ENCODE measurements at places on chromosomes 13 and 19.
A peak's percentile ranks its signal among the peaks of the same experiment; 100 is the strongest.

- peak overlapping the region; percentile 11 for H3K27ac ChIP-seq
- no peaks in the 10 kb centered on the region for H3K36me3 ChIP-seq
- no peaks in the 10 kb centered on the region for H3K27me3 ChIP-seq
- H3K4me1 ChIP-seq = peaks cover 49% of the 10 kb centered on the region
These were observed 78.0 kb downstream of the ATP11A start for GRCh38 chr13:112767506-112768471.

- no peak overlapping the region for H3K27ac ChIP-seq
- no peaks in the 10 kb centered on the region for H3K27me3 ChIP-seq
- no peak overlapping the region for H3K4me3 ChIP-seq
These were observed 263.5 kb downstream of the GPC5 start for GRCh38 chr13:91661692-91662490.

DNA sequence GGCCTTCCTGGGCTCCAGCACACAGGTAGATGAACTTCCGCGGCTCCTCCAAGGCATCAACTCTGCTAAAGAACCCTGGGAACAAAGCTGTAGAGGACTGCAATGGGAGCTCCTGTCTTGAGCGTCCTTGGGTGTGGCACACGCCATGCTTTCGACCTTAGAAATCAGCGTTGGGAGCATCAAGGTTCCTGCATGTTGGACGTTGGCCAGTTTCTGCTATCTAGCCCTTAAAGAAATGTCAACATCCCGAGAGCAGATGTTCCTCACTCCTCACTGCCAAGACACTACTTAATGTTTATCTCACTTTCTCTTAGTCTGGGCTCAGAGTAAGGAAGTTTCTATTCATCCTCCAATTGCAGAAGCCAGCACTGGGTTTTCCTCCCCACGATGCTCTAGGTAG, 70.6 kb upstream of the MEDAG start:
- H3K36me3 ChIP-seq = no peaks in the 10 kb centered on the region
- H3K4me3 ChIP-seq = no peak overlapping the region
- H3K27ac ChIP-seq = no peak overlapping the region
- no peaks in the 10 kb centered on the region for H3K27me3 ChIP-seq
- no peak for DNase-seq

GRCh38 chr19:51179256-51179655, 37.2 kb downstream of the SIGLEC7 start:
- no peak overlapping the region for H3K4me3 ChIP-seq
- H3K4me1 ChIP-seq = no peaks in the 10 kb centered on the region
- no peak overlapping the region for H3K27ac ChIP-seq

DNA sequence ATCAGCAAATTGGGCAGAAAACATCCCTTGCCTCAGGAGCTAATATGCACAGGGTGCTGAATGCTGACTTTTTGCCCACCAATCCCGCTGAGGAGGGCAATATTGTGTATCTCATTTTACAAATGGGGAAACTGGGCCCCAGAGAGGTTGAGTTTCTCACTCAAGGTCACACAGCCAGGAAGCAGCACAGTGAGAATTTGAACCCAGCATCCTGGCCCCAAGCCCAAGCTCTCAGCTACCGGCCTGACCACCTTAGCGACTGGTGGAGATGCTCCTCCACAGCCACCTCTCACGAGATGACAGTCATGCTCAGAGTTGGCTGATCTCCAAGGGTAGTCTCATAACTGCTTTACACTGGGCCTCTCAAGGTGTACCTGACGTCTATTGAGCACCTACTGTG, 3.5 kb downstream of the FBXW9 start:
- H3K4me1 ChIP-seq = peaks cover 6% of the 10 kb centered on the region
- no peak overlapping the region for H3K4me3 ChIP-seq
- H3K36me3 ChIP-seq = no peaks in the 10 kb centered on the region
- H3K27ac ChIP-seq = no peak overlapping the region
- H3K27me3 ChIP-seq = no peaks in the 10 kb centered on the region

DNA sequence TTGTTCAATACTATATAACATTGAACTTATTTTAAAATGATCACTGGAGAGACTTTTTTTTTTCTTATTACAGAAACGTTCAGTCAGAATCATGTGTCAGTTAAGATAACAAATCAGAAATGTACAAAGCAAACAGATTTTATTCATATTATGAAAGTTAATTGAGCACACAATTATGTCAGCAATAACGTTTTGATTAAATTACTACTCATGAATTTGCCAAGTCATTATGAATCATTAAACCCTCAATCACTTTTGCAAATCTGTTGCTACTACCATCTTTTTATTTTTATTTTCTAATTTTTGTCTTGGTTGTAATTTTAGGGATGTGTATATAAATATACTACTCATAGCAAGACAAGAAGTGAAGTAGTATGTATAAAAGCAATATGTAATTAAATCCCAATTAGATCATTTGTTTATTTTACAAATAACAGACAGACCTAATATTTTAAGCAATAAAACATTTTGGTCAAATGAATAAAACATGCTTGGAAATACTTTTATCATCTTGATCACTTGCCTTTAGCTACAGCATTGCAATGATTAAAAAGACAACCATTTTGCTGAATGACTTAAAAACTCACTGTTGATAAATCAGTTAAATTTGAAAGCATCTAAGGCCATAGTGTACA, 893.4 kb upstream of the MIR17HG start:
- no peaks in the 10 kb centered on the region for H3K27me3 ChIP-seq
- H3K4me1 ChIP-seq = no peaks in the 10 kb centered on the region
- no peak overlapping the region for H3K27ac ChIP-seq
- no peak for DNase-seq
- H3K36me3 ChIP-seq = no peaks in the 10 kb centered on the region

GRCh38 chr13:77458736-77459135, 76.8 kb upstream of the SCEL start:
- H3K36me3 ChIP-seq = no peaks in the 10 kb centered on the region
- no peaks in the 10 kb centered on the region for H3K27me3 ChIP-seq
- H3K27ac ChIP-seq = no peak overlapping the region
- no peak for DNase-seq
- H3K4me1 ChIP-seq = no peaks in the 10 kb centered on the region

DNA sequence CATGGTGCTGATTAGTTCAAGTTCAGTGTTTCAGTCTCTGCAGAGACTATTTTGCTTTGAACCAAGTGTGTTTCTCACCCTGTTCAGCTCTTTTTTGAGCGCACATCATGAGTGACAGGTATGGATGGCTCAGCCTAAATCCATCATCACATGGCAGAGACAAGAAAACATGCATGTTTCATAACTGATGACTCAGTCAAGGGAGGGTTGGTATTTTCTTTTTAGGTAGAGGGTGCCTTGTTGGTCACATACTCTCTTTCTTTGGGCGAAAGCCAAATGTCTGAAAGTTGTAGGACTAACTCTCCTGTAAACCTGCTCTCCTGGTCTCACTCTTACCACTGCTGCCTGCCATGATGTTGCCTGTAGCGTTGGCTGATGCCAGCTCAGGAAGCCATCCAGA, 48.1 kb upstream of the RAP2A start:
- peak overlapping the region; percentile 58 for H3K27ac ChIP-seq
- peaks cover 28% of the 10 kb centered on the region for H3K36me3 ChIP-seq
- no peaks in the 10 kb centered on the region for H3K27me3 ChIP-seq
- H3K4me1 ChIP-seq = peaks cover 19% of the 10 kb centered on the region

DNA sequence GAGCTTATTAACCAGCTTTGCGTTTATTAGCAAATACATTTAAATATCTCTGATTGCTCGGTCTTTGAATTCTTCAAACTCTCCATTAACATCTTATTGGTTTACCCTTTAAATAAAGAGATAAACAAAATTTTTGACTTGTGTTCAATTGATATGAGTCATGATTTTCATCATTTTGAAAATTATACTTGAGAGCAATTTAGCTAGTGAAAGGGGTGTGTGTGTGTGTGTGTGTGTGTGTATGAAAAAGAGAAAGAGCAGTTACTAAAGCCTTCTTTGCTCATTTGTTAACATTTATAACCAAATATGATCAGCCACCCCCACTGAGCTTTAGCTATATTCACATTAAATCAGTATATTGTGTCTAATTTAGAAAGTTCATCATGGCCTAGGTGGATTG, 48.3 kb upstream of the FAM216B start:
- DNase-seq = no peak
- no peak overlapping the region for H3K4me3 ChIP-seq
- no peaks in the 10 kb centered on the region for H3K27me3 ChIP-seq
- H3K27ac ChIP-seq = no peak overlapping the region
- H3K4me1 ChIP-seq = no peaks in the 10 kb centered on the region

DNA sequence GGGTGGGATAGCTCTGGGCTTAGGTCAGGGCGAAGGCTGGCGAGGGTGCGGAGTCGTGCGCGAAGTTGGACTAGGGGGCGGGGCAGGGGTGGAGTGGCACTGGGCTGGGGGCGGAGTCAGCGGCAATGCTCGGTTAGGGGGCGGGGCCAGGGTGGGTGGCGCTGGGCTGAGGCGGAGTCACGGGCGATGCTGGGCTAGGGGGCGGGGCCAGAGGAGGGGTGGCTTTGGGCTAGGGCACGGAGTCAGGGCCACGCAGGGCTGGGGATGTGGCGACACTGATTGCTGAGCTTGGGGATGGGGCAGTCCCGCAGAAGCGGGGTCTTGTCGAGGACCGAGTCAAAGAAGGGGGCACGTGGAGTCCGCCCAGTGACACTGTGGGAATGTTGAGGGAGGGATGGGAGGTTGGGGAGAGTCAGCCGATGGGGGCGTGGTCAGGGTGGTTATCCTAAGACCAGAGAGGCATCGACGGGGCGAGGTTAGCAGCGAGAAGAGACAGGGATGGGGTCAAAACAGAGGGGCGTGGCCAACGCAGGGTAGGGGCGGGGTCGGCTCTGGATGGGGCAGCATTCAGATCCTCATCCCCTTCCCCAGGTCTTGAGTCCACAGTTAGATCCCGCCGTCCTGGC, 8.7 kb downstream of the HOMER3 start:
- H3K4me3 ChIP-seq = no peak overlapping the region

- no peak overlapping the region for H3K4me3 ChIP-seq
- H3K27ac ChIP-seq = no peak overlapping the region
- no peaks in the 10 kb centered on the region for H3K36me3 ChIP-seq
These were observed 224.5 kb downstream of the GPC5 start for GRCh38 chr13:91622778-91623550.

DNA sequence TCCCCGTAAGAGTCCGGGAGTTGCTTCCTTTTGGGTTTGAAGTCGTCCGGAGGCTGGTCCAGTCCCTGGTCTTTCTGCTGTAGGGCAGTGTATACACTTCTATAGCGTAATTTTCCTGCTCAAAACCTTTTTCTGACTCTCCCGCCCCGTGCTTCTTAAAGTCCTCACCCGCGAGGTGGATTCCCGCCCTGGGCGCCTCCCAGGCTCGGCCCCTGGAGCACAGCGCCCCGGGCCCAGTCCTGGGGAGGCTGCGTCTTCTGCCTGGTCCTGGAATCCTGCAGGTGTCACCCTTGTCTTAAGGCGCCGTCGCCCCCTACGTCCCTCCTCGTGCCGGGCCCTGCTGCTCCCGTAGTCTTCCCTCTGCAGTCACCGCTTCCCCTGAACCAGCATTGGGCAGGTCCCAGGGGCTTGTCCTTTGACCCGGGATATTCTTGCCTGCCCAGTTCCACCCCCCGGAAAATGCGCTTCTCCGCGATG, 34.4 kb upstream of the ZNF808 start:
- DNase-seq = no peak
- no peaks in the 10 kb centered on the region for H3K27me3 ChIP-seq
- no peaks in the 10 kb centered on the region for H3K4me1 ChIP-seq
- no peaks in the 10 kb centered on the region for H3K36me3 ChIP-seq
- peak overlapping the region; percentile 6 for H3K4me3 ChIP-seq

- H3K27me3 ChIP-seq = no peaks in the 10 kb centered on the region
- DNase-seq = no peak
- no peaks in the 10 kb centered on the region for H3K36me3 ChIP-seq
- H3K4me1 ChIP-seq = no peaks in the 10 kb centered on the region
These were observed 328.1 kb downstream of the MYO16 start for GRCh38 chr13:108957369-108958012.

DNA sequence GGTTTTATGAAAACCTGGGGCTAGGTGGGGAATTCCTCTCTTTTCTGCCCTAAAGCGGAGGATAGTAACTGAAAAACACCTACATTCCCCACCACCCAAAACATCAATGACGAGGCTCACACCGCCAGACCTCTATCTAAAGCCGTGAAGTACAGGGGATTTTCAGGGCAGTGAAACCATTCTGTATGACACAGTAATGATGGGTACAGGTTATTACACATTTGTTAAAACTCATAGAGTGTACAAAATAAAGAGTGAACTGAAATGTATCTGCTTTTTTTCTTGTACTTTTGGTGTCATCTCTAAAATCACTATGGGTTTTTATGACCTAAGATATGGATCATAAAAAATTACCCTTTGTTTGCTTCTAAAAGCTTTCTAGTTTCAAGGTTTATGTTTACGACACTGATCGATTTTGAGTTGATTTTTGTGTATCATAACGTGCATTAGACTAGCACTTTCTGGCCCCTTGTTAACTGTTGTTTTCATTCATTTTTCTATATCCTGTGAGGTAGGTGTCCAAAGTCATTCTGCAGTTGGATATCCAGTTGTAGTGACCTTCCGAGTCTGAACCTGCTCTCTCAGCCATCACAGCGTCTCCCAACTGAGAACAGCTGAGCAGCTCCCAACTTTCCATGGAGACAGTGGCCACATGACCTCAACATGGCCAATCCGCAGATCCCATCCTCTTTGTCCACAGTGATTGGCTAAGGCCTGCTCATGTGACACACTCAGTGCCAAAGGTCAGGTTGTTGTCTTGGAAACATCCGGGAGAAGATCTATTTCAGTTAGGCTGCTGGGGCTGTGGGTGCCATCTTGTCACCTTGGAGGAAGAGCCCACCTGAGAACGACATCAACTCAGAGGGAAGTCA, 10.3 kb downstream of the MBD3L2B start:
- no peak overlapping the region for H3K4me3 ChIP-seq
- no peak for DNase-seq
- H3K36me3 ChIP-seq = no peaks in the 10 kb centered on the region
- H3K27me3 ChIP-seq = no peaks in the 10 kb centered on the region
- H3K4me1 ChIP-seq = no peaks in the 10 kb centered on the region

DNA sequence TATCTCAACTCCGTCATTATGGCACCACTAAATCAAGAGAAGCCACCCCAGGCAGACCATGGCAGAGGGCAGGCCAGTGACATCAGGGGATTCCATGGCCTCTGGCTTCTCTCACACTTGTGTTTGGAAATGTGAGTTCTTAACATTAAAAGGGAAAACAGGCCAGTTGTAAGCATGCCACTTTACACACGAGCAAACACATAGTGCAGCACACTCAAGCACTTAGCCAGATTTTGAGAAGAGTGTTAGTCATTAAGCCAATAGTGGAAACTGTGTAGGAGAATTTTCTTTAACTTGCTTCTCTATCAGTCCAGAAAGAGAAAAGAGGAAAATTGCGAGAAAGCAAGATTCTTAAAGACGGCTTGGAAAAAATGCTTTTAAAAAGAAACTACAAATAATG, 401.5 kb downstream of the TDRD3 start:
- no peak overlapping the region for H3K4me3 ChIP-seq
- H3K27ac ChIP-seq = no peak overlapping the region
- no peaks in the 10 kb centered on the region for H3K27me3 ChIP-seq
- DNase-seq = no peak
